ENCODE measurements at places on chromosomes 5 and 9.

- no peak for DNase-seq
Measured at GRCh38 chr9:134211811-134212485, 47.6 kb upstream of the RNU6ATAC start.

DNA sequence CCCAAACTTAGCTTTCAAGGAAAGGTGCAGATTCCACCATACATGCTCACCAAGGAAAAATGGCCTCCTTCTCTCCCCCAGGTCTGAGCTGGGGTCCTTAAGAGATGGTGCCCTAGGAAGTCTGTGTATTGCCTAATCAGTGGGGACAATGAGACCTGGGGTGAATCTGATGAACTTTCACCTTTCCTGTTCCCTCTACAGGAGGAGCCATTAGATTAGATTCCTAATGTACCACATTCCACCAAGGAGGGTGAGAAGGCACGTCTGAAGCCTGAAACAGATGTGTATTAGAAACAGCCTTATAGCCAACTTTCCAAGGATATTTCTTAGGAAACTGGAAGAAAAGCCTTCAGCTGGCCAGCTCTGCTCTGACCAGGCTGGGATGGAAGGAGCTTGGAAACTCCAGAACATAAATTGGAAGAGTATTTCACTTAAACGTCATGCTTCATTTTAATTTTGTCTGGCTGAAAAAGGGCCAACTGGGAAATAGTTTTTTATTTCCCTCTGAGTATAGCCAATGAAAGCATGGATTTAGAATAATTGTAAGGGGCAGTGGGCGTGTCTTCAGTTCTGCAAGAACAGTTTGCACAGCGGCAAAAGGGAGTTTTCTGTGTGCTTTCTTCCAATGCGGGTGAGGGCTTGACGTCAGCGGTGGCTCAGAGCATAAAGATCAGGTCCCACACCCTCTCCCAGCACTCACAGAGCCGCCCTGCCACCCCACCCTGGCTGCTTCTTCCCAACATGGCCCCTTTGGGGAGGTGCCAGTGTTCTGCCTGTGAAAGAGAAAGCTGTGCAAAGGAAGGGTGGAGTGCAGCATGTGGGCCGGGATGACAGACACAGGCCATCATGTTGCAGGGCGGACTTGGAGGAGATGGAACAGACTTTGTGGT lies 210.9 kb downstream of the ESM1 start:
- DNase-seq: no peak

DNA sequence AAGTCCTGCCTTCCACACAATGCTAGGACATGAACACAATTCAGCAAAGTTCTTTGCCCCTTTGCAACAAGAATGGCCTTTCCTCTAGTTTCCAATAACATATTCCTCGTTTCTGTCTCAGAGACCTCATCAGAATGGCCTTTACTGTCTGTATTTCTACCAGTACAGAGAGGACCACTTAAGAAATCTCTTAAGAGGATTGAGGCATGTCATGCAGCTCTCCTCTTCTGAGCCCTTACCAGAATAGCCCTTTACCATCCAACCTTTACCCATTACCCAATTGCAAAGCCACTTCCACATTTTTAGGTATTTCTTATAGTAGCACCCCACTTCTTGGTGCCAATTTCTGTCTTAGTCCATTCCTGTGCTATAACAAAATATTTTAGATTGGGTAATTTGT lies 20.3 kb downstream of the TNPO1 start:
- no peak for DNase-seq

- DNase-seq: no peak
Measured at GRCh38 chr5:142806841-142807267, 36.7 kb downstream of the ARHGAP26 start.

- no peak for DNase-seq
Measured at GRCh38 chr5:96244696-96245095, 188.4 kb downstream of the PCSK1 start.

DNA sequence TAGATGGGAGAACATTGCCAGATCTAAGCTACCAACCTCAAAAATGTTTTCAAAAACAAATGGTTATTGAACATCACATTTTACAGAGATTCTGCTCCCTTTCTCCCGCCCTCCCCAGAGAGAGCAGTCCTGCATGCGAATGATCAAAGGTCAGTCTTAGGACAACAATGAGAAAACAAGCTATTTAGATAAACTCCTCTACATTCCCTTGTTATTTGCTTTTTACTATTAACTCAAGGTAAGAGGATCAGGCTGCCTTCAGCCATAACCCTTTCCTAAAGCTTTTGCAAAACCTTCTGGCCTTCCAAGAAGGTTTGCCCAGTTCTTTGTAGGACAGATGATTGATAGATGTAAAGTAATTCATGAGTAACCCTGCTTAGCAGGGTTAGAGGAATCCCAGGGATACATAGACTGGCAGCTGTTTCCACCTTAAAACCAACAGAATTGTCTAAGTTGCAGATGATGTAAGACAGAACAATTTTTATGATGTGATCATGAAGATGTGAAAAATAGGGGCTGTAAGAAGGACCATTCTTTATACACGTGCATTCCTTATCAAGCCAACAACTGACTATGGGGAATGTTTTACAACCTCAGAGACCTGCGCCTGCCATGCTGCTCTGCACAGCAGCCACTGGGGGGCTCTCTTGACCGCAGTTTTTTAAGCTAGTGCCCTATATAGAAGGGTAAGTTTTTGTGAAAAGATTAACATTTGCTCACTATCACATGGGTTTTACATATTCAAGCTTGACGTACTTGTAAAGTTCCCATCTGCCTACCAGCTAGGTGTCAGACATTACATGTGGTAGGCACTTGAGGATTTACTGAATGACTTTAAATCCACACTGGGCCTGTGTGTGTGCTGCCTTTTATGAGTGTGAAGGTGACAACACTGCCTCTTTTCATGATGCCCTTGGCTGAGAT lies 2.3 kb upstream of the ZNF782 start:
- DNase-seq: no peak

DNA sequence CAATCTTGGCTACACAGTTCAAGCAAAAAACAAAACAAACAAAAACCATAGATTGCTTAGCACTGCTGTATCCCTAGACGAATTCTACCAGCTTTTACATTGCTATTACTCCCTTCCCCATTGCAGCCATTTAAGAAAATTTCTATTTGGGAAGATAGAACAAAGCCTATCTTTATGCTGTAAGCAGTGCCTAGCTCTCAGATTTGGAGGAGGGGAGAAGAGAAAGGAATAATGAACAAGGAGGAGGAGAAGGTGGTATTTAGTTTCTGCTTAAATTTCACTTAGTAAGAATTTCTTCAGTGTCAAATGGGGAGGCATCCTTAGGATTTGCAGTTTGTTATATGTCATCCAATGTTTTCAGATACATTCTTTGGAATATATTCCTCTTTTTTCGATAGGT lies 16.2 kb upstream of the TLE1 start:
- no peak for DNase-seq

DNA sequence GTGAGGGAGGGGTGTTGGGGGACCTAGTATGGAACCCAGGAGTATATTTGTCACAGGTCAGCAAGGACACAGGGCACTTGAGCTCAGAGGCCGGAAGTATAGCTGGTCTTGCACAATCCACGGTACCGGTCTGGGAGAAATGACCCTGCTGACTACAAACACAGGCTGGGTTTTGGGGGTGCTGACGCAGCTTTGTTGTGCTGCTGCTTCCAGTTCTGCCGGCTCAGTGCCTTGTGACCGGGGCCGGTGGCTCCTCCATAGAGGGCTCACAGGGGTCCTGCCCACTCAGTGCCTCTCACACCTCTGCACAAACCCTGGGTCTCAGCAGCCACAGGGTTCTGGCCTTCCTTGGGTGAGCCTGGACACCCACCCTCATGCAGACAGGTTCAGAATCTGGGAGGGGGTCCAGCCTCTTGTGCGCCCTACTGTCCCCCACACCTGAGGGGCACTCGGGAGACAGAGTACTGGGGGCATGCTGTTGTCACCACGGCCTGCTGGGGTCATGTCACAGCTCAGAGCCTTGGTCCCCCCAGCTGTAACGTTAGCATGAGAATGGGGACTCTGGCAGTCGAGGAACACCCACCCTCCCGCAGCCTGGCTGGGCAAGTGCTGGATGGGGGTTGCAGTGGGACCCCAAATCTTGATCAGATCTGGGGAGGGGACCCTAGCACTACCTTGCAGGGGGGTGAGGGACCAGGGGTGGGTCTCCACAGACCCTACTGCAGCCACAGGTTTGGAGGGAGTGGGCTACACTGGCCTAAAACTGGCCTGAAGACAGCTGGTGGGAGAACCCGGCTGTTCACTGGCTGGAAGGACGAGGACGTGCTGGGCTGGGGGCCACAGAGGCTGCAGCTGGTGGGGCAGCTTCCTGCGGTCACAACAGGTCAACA lies 17.7 kb downstream of the NINJ1 start:
- no peak for DNase-seq

Measured in GM12864 (cell line).